ENCODE measurements at places on chromosomes 4 and X.
A peak's percentile ranks its signal among the peaks of the same experiment; 100 is the strongest.

GRCh38 chr4:154304679-154305078 is 186.9 kb downstream of the DCHS2 start:
- DNase-seq = no peak

GRCh38 chr4:103567591-103567990 is 152.2 kb downstream of the TACR3 start:
- no peak for DNase-seq

GRCh38 chr4:177093964-177094363 is 215.7 kb upstream of the NEIL3 start:
- DNase-seq = no peak

DNA sequence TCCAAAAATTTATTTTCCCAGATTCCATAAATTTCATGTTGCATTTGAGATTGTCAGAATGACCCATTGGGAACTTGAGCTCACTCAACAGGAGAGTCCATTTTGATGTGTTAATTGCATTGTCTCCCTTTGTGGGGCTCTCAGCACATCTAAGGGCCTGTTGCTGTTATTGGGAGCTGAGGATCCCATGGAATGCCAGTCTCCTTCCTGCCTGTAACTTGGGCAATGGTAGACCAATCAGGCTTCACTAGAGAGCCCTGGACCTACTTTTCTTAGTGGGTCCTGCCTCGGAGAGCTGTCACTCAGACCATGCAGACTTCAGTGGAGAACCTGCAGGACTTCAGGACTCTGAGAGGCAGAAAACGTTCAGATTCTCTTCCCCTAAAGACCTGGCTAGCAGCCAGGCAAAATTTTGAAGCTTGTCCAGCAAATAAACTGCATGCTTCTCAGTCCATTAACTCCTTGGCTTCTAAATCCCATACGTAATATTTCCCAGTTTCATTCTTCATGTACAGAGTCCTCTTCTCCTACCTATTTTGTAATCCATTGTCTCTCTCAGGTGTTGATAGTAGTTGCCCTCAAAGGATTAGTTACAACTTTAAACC is 25.1 kb downstream of the OCRL start:
- no peak for DNase-seq

- no peak for DNase-seq
Observed at GRCh38 chr4:182627996-182628395, 289.2 kb downstream of the DCTD start.

DNA sequence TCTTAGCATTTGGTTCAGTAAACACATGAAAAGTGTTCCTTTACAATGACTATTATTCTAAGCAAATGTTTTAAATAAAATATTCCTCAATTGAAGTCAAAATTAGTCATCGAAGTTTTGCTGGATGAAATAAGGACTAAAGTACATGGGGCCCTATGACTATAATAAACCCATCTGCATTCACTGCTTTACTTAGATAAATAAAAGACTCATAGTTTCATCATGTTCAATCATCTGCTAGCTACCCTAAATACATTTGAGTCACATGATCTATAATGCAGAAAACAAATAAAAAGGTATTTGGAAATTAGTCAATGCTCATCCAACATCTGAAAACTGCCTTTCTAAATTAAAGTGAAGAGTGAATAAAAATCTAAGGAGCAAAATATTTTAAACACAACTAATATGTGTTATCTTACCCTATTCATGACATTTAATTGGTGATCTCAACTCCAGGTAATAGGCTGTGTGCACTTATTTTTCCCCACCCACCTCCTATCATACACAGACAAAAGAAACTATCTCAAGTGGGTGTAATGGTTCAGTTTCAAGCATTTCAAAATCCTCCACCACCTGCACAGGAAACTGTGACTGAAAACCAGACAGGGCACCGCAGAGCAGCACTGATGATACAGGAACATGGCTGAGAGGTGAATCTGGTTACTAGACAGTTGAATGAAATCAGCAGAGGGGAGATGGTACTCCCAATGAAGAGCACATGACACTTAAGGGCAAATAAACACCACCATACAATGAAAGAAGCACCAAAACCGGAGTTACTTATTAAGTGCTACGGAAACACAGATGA is 78.6 kb downstream of the CAMK2D start:
- DNase-seq = peak; percentile 31

- DNase-seq = no peak
Observed at GRCh38 chr4:146053891-146054290, 115.3 kb upstream of the ZNF827 start.

- no peak for DNase-seq
Observed at GRCh38 chr4:60042941-60043340, 1157.2 kb upstream of the ADGRL3 start.

DNA sequence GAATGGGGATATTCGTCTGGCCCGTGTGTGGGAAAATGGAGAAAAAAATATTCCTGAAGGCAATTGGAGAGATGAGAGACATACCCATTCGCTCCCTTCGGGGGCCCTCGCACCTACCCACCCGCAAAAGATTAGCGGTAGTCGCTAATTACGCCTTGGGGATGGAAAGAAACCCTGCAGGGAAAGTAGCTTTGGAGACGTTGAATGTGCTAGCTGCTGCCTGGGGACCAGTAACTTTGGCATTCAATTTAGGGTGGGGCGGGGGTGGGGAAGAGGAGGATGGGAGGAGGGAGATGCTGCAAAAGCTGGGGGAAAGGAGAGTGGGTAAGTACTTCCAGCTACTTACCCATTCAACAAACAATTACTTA is 407 bp upstream of the ZC4H2 start:
- no peak for DNase-seq

DNA sequence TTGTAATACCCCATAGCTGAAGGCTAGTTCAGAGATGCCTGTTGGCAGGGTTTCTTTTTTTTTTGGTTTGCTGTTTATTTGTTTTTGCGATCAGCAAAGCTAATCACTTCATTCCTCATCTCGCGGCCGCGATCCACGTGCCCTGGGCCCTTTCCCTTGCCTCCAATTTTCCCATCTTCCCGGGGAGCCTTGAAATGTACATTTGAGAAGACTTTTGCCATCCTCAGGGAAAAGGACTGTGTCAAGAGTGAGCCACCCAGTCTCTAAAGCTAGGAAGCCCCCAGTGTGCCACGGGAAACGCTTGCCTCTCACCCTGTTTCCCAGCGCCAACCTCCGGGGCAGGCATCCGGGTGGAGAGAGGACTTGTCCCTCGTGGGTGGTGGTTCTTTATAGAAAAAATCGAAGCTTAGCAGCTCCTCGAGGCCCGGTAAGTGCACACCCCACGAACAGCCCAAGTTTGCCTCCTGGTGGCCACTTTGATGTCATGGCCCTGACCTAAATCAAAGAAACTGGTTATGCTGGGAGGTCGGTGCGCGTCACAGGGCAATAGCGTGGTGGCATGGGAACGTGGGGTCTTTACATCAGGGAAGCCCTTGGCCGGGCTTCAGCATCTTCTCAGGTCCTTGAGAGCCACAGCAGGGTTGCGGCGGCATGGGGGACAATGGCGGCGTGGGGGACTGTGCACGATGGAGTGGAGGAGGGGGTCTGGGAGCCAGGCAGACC is 42.0 kb downstream of the MAP7D3 start:
- no peak for DNase-seq

DNA sequence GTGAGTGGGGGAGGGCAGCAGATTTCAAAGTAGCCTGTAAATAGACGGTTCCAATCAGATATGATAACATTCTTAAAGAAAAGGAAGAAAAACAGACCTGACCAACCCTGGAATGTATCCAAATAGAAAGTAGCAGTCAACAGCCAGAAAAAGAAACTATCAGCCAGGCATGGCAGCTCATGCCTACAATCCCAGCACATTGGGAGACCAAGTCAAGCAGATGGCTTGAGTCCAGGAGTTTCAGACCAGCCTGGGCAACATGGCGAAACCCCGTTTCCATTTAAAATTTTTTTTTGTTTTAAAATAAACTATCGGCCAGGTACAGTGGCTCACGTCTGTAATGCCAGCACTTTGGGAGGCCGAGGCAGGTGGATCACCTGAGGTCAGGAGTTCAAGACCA is 125.0 kb downstream of the THOC2 start:
- no peak for DNase-seq

Data from stimulated activated CD8-positive, alpha-beta memory T cell treated with anti-CD3 and anti-CD28 coated beads, Interleukin-7, amount 100 ng/mL, for 1 hour (primary cell).